ENCODE measurements at places on chromosomes 3 and 15.

DNA sequence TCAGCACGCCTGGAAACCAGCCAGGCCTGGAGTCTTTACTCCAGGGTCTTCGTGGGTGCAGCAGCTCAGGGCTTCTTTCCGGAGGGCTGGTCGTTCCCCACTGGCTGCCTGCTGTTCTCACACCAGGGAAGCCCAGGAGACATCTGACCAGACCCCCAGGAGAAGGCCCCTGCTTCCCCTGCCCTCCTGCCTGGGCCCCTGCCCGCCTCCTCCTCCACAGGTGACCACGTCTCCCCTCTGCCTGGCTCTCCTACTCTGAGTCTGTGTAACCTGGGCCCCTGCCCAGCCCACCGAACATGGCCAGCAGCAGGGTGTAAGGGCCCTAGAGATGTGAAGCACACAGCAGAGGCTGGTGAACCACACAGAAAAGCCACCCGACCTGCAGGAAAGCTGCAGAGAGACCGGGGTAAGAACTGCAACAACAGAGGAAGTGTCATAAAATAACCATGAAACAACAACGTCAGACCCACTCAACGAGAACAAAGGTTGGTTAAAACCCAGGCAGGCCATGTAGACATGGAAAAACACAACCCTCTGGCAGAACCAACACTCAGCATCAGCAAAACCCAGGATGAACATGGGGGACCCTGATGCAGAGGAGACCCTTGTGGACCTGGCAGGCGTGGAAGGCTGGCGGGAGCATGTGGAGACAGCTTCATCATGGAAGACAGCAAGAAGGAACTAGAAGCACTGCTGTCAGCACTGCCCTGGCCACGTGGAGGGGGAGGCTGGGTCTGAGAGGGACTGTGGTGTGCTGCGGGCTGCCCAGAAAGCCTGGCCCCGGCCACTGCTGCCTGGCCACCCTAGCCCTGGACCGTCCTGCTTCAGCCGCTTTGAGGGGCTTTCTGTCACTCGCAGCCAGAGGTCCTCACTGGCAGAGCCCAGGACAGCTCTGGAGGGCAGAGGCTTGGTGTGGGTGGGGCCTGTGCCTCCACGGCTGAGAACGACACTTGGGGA, 20.4 kb downstream of the UROC1 start:
- peak; percentile 37 for DNase-seq

DNA sequence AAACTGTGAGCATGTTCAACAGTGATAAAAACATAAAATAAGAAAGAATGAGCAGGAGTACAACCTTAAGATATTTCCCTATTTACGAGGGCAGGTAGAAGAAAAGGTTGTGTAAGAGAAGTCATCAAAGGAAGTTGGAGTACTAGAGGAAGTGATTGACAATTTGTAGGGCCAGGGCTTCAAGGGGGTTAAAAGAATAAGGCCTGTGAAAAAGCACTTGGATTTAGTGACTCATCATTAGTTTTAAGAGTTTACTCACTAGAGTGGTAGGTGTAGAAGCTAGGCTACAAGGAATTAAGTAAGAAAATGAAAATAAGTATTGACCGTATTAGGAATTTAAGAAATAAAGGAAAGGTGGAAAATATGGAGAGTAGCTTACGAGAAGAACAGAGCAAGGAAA, 23.6 kb downstream of the KCNMB3 start:
- DNase-seq: no peak

- DNase-seq: no peak
Observed at GRCh38 chr3:170610321-170610884, 24.5 kb upstream of the SLC7A14 start.

DNA sequence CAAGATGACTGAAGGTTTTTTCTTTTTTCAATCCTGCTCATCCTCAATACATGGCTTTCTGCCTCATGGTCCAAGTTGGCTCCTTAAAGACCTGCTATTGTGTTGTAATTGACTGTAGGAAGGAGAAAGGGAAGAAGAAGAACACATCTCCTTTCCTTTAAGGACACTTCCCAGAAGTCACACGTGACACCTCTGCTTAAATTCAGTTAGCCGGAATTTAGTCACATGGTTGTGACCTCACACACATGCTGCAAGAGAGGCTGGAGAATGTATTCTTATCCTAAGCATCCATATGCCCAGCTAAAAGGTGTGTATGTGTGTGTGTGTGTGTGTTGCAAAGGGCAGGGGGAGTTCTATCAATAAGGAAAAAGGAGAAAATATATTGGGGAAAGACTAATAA, 185.8 kb upstream of the IL12A start:
- no peak for DNase-seq

DNA sequence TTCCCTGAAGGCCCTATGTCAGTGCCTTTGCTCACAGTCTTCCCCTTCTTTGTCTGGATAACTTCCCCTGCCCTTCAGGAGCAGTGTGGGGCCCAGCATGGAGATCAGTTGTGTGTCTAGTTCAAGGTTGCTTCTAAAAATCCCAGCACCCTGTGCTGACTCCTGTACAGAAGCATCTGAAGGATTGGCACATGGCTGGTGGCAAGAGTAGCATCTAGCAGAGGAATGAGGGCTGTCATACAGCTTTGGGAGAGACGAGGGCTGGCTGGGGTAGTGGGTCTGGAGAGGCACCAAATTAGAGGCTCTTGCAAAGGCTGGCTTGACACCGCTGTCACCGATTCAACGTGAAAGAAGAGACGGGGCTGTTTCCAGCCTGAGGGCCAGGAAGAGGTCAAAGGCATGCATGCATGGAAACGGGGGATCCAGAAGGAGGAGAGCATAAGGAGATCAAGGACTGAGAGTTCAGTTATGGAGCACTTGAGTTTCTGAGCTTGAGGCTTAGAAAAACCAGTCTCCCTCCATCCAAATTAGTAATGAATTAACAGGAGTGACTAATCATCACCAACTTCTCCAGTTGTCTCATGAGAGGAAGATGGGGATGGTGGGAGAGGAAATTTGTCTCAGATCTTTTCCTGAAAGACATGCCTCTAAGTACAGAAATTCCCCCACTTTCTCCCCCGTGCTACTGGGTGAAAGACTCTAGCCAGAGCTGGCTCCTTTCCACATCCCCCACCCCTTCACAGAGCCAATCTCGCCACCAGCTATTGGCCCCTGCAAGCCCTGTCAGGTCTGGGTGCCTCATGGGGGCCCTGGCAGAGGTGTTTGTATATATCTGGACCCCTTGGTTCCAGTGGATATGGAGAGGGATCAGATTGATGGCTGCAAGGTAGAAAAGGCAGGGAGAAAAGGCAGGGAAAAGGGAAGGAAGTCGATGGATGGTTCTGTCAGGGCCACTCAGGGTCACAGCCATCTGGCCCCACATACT, 45.9 kb downstream of the SLCO2A1 start:
- DNase-seq: no peak

- DNase-seq: no peak
Observed at GRCh38 chr3:176351408-176351807, 845.9 kb downstream of the TBL1XR1 start.

- no peak for DNase-seq
Observed at GRCh38 chr3:140053794-140054193, 118.8 kb downstream of the CLSTN2 start.

- DNase-seq: no peak
Observed at GRCh38 chr3:3149560-3149959, 22.8 kb downstream of the TRNT1 start.

DNA sequence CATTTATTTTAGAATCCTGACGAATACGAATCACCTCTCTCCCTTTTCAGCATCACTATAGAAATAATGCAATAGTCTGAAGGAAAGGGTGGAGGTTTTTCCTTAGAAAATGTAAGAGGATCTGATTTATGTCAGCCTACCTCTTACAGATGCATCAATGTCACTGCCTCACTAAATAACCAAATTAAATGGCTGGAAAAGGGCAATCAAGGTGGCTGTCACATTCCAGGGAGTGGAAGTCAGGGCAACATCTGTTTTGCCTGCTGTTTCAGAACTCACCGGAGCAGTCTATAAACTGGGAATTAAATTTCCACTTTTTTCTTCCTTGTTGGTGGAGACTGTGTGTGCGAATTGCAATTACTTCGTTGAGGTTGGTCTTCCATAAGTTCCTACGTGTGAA, 299.3 kb upstream of the PDZRN3 start:
- no peak for DNase-seq

DNA sequence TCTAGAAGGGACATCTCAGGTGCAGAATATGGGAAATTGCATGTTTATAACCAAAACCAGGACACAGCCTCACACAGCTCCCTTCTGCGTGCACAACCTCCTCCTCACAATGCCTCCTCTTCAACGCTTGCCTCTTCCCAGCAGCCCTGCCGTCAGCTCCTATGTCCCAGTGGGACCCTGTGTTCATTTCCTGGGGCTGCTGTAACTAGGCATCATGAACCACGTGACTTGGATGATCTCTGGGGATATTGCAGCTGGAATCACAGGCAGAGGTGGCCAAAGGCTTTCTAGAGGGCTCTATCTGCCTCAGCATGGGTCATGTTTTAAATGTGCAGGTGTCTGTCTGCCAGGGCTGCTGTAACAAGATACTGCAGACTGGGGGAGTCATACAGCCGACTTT, 375.3 kb downstream of the OCA2 start:
- no peak for DNase-seq

All from heart left ventricle (tissue), 16 donors.